ENCODE measurements at places on chromosomes 1 and 21.

DNA sequence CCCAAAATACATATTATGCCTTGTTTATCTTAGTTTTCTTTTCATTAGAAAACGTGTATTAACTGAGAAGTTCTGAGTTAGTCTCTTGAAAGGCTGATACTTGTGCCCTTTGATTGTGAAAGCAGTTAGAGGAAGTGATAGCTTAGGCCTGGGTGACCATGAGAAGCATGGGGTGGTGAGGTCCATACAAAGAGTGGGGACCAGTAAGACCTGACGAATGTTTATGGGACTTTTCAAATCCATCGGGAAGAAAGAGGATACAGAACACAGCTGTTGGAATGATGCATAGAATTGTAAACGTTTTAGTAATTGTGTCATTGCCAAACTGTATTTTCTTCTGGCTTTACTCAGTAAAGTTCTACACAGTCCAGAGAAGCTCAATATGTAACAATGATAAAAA, 259.8 kb downstream of the LMO4 start:
- no peak for DNase-seq

- no peak for DNase-seq
These were observed 645 bp upstream of the TLR5 start for GRCh38 chr1:223143537-223144248.

- no peak for DNase-seq
These were observed 23.2 kb upstream of the BECN2 start for GRCh38 chr1:241934201-241934848.

DNA sequence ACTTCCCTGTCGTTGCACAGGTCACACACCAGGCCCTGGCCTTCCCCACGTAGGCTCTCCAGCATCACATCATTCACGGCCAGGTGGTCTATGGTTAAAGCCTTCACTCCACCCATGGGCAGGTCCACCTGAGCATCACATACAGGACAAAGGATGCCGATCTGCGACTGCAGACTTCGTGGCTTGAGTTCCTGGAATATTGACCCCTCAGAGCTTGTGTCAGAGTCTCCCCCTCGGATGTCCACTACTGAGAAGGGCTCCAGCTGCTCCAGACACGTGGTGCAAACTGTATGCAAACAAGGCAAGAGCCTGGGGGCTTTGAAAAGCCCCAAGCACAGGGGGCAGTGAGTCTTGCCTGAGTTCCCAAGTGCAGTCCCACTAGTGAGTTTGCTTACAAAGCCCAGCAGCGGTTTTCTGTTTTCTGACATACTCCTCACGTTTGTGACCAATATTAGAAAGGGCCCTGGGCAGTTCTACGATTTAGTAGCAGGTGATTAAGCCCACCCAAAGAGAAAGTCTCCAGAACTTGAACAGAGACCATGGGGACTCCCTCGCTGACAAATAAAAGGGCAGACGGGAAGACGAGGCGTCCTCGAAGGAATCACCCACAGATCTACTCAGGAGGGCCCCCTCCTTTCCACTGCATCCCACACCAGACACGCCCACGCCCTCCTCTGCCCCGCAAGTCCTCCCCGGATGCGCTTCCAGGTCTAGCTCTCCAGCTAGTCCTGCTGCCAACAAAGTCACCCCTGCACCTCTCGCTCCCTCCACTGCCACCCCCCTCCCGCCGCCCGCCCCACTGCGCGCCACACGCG, 568 bp downstream of the TRIM45 start:
- no peak for DNase-seq

DNA sequence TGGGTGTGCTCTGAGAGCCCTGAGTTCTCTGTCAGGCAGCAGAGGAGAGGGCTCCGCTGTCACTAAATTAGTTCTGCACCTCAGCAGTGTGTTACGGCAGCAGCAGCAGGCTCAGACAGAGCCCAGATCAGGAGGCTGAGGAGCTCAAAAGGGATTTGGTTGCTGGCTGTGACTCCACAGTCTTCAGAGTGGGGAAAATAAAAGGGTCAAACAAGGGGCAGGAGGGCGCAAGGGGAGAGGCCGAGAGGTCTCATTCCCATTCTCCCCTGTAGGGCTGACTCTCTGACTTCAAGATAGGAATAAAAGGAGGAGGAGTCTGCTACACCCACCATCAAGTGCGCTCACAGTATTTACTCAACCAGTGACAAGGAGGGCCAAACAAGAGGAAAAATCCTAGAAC, 9.2 kb upstream of the SLC45A3 start:
- no peak for DNase-seq

DNA sequence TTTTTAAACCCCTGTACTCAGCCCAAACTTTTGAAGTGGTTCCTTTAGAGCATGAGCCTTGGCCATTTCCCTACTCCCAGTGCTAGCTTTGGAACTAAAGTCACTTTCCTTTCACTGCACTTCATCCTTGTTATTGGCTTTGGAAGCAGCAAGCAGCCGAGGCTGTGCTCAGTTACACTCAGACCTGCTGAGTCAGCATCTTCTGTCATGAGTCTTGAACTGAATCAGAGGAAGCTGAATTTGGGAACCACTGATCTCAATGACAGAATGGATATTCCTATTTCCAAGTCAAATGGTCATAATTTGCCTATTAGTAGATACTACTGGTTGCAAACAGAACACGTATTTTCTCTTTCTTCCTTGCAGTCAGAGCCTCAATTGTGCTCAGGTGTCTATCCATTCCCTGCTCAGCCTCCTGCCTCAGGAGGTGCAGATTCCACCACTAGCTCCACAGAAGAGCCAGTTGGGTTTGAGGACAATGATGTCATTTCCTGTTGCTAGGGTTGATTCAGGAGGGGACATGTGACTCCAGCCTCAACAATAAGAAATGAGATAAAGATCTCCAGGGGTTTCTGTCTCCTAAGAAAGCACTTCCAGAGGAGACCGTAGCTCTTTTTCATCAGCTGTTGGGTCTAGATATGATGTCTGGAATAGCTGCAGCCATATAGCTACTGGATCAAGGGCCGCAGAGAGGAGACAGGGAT, 44.9 kb upstream of the NTPCR start:
- DNase-seq = no peak

DNA sequence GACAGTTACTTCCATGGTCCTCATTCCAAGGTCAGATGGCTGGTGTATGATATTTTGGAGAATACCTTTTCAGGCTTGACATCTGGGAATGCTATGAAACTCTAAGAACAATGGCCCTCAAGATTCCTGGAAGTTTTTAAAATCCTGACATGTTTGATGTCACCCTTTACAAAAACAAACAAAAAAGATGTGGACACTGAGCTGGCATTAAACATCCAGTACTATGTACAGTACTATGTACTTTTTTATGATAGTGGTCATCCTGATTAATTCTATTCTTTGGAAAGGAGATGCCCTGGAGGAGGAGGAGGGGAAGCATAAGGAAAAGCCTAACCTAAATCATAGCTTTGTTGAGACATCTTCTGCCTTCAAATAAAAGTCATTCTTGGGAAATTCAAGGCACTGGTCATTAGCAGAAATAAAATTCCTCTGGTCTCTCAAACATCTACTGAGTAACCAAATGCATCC, 235.4 kb downstream of the HMCN1 start:
- DNase-seq = no peak

DNA sequence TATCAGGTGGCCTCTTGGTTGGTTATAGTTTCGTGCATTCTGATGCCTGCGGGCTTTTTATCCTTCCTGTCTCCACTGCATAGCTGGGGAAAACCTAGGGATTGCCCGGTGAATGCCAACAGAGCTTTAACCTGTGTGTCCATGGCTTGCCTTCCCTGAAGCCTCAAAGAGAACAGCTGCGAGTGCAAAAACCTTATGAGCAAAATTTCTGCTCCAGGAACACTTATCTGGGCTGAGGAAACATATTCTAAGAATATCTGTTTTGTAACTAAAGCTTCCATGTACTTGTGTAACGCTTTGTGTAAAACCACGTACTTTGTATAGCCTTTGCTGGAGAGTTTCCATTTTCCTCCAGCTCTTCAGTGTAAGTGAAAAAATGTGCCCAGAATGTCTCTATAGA, 7.2 kb downstream of the CNST start:
- DNase-seq = no peak

GRCh38 chr1:228782662-228783417, 47.6 kb downstream of the RHOU start:
- DNase-seq = no peak

DNA sequence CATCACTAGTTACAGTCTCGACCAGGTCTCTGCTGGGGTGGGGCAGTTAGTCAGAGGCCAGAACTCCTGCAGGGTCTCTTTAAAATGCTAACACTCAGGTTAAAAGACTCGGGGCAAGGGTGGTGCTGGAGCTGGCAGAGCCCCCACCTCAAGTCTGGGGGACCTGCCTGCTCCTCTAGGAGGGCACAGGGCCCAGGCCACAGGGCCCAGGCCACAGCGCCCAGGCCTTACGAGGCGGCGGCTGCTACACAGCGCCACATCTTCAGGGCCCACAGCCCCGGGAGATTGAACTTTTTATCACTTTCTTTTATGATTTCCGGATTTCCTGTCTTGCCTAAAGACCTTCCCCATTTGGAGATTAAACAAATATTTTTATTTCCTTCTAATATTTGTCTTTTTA, 10.4 kb downstream of the MPZ start:
- no peak for DNase-seq

DNA sequence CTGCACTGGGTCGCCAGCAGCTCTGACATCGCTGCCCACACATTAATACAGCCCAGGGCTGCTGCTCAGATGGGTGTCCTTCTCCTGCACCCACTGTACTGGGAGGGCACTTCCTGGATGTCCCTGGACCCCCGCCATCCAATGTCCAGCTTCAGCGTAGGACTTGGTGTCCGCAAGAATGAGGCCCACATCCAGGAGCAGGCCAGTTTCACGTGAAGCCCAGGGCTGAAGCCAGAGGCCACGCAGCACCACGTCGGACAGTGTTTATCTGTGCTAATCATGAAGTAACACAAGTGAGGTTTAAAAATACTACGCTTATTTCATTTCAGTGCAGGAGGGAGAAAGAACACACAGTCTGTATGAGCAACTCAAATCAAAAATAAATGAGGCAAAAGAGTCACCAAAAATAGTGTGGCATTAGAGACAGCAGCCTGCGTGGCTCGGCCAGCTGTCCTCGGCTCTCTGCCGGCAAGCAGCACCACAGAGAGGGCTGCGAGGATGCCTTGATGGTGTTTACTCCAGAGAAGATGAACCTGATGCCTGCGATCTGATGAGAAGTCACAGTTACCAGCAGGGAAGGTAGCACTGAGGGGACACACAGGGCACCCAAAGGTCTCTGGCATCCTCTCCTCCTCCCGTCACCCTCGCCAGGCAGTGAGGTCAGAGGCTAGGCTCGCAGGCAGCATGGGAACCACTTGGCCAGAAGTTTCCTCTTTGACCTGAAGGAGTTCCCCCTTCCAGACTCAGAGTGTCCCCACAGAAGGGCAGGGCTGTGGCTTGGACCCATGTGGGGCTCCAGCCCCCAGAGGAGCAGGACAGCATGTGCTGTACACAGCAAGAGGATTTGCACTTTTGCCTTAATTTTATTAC, 22.1 kb upstream of the NPHP4 start:
- DNase-seq = no peak

GRCh38 chr1:203547771-203548421, 53.9 kb downstream of the OPTC start:
- DNase-seq = no peak

DNA sequence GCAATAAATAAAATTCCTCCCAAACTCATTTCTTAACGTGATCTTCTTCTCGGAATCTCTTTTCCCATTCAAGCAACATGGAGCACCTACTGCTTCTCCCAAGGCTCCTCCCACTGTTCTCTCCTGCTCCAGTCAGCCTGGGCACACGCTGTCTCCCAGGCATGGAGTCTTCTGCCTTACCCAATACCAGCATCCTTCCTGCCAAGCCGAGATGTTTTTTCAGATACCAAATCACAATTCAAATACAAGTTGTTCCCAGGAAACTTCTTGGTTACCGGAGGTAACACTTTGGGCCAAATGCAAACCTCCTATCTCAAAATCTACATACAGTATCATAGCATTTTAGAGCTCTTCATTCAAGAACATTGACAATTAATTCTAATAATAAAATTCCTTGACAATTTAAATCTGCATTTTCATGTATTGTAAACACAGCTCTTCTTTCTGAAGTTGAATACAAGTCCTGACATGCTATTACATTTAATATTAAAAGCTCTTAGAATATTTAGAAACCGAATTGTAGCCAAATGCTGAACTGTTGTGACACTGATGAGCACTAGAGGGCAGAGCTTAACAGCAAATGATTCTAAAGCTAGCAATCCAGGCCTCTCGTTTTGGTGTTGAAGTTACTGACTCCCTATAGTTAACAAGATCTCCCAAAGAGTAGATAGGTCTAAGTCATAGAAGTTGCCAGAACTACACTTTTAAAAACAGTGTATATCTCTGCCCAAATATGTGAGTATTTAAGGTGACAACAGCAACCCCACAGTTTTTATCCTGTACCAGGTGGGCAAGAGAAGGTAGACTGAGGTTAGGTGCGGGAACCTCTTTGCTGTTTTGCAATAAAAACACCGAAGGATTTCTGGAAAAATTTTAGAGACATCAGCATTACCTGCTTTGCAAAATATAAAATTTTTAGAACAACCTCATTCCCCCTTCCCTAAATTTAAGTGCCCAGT, 52.3 kb downstream of the BCAR3 start:
- DNase-seq = peak; percentile 41

DNA sequence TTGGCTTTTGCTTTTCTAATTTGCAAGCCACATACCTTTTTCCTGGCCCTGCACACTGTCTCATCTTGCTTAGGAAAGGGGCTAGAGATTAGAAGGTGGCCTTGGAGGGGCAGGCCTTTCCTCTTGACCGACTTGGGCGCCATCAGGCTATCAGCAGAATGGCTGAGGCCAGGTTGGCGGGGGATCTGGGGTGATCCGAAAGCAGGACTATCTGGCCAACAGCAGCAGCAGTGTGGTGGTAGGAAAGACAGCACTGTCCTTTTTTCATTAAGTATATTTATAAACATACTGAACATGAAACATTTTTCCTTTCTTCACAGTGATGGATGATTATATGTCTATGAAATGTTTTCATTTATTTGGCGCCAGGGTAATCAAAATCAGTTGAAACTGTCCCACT, 23.5 kb upstream of the RUNX1 start:
- DNase-seq = no peak

DNA sequence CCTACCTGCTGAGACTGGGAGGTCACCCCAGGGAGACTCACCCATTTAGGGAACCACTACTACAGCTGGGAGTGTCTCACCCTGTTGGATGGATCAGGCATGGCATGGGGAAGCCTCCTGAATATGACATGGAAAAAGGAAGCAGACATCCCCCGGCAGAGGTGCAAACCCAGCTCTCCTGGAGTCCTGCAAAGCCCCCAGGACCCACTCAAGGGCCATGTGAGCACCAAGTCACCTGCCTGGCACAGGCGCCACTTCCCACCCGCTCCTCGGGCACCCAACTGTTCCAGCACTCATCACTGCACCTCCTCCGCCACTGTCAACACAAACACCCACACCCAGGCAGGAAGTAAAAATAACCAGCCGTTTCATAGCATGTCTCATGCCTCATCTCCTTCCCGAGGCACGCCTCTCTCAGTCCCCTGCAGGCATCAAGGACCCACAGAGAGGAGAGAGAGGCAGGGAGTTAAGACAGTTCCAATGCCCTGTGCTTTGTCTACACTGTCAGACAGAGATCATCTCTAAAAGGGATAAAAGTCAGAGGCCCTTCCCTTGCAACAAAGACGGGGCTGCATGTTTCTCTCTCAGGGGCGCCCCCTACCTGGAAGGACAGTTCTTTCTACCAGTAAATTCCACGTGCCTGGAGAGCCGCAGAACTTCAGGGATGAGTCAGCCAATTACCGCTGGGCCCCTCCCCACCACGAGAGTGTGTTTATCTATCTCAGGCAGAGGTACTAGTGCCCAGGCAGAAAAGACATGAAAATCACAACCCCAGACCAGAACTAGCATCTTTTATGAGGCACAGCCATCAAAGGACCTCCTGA, 150.1 kb upstream of the SOD1 start:
- DNase-seq = no peak

GRCh38 chr1:94079080-94079940, 41.6 kb downstream of the ABCA4 start:
- no peak for DNase-seq

GRCh38 chr1:155206891-155207805, 549 bp downstream of the THBS3 start:
- no peak for DNase-seq

Data from brain pericyte (primary cell).